ENCODE measurements at places on chromosomes 16 and 17. TPM values are rescaled to one million over a fixed set of nuclear protein-coding genes. Genes with fewer than 3 reads are reported as not detected.

The MRPL45 gene
- total RNA-seq, result 21.7 TPM

The CCDC144A gene
- 8.0 TPM for total RNA-seq

The KRT24 gene
- not detected for total RNA-seq

The FZD2 gene
- 0.38 TPM for total RNA-seq

The WSCD1 gene
- 0.20 TPM for total RNA-seq

The TP53TG3 gene
- not detected for total RNA-seq

Data from T-cell (primary cell).